Activated T-cell treated with anti-CD3 and anti-CD28 coated beads for 48 hours (primary cell): ENCODE measurements at places on chromosomes 7 and 10.
A peak's percentile ranks its signal among the peaks of the same experiment; 100 is the strongest.

DNA sequence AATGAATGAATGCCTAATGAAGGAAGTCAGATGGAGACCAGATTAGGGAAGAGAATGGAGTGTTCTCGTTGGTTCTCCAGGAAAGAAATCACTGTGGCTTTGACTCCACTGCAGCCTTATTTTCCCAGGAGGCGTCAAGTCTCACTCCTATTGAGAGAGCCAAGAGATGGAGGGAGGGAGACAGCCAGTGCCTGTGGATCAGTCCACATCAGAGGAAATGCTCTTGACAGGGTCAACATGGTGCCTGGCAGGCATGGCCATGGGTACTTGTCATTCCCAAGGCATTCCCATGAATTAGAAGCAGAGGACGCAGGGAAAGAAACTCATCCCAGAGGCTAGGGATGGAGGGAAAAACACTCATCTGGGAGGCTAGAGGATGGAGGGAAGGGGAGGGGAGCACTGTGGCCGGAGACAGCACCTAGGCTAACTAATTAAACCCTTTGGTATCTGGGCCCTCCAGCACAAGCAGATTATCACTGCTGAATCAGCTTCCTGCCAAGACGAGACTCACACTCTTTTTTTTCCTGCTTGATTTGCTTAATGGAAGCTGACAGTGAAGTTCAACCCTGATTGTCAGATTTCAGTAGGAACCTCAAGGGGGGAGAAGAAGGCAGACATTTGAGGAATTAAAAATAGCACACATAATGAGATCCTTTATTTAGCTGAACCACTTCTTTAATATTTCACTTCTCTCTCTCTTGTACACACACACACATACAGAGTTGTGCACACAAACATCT, 1233.2 kb upstream of the AUTS2 start:
- DNase-seq: no peak

GRCh38 chr10:86872757-86873156, 84.7 kb downstream of the MMRN2 start:
- DNase-seq: no peak

- DNase-seq: no peak
Observed at GRCh38 chr10:132921818-132922807, 20.3 kb downstream of the CFAP46 start.

GRCh38 chr7:45215601-45216062, 58.0 kb downstream of the RAMP3 start:
- DNase-seq: no peak

GRCh38 chr7:68564306-68565135, 1033.8 kb upstream of the AUTS2 start:
- no peak for DNase-seq

- DNase-seq: no peak
Observed at GRCh38 chr10:31262672-31263071, 56.3 kb upstream of the ZEB1 start.

DNA sequence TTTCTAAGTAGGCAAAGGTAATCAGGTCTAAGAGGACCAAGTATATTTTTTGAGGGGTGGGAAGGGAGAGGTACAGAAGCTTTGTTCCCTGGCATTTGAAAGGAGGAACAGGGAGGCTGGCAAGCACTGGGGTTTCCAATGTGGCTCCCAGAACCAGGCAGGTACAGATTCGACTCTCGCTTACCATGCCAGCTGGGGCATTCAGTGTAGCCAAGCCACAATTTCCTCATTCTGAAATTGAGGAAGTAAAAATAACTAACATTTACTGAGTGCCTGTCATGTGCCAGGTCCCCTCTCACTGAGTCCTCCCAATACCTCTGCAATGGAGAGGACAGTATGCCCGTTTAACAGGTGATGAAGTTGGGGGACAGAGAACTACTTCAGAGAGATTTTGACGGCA, 45.9 kb upstream of the BET1 start:
- no peak for DNase-seq

DNA sequence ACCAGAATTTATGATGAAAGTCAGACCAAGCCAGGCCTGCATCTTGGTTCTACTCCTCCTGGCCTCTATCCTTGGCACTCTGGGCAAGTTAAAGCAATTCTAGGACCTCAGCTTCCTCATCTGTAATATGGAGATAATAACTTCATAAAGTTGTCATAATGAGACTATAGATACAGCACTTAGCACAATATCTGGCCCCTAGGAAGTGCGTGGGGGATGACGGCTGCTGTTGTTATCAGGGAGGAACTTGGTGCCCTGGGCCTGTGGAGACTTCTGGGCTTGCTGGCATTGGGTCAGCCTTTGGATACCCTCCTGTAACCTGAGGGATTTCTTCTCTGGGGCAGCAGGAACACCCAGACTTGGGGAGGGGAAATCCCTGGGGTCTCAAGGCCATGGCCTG, 27.6 kb downstream of the PFKFB3 start:
- DNase-seq: no peak

DNA sequence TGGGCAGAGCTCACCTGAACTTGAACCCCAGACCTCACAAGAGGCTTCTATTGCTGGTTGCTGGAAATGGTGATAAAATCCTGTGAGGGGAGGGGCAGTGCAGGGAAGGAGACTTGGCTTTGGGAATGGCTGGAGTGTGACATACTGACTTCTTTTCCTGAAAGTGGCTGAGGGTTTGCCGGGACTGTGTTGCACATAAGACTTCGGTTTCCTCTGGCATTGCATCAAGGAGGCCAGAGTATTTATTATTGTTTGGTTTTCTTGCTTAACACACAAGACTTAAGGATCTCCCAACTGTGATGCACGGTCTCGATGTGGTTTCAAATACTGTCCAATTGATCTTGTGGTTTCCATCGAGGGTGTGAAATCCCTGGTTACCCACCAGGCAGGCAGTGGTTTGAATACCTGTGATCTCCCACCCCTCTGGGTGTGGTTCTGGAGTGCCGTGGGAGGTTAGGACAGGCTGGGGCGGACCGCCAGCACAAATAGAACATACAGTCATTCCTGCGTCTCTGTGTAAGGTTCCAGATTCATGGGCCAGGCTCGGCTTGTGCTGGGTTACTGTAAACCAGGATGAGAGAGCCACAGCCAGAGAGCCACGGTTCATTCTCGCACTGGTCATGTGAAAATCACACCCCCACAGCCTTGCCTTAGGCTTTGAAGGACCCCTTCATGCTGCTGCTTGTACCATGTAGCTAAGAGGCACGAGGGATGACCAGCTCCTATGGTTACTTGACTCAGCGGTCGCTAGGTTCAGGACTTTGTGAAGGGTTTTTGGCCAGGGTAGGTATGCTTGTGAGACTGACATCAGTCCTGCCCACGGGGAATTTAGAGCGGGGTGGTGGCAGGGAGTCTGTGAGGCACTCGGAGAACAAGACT, 39.2 kb downstream of the WBP1L start:
- no peak for DNase-seq

DNA sequence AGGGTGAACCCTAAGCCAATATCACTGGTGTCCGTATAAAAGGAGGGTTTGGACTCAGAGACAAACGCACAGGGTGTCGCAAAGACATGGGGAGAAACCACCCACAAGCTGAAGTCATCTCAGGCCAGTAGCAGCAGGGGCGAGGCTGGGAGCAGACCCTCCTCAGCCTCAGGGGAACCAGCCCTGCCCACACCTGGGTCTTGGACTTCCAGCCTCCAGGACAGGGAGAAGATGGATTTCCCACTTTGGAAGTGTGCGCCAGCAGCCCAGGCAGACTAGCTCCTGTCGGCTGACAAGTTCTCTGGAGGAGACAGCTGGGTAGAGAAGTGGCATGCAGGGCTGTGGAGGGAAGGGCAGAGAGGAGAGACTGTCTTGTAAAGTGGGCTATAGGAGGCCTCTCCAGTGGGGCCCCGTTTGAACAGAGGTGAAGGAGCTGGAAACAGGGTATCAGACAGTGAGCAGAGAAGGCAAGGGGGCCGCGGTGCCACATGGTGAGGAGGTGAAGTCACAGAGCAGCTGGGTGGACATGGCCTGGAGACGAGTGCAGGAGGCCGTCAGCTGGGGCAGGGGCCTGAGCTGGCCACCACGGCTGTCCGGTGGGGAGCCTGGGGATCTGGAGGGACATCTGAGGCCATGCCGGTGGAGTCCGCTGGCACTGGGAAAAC, 475.6 kb downstream of the PTPRN2 start:
- DNase-seq: no peak

- no peak for DNase-seq
Observed at GRCh38 chr10:132266594-132267161, 41.1 kb downstream of the STK32C start.

GRCh38 chr10:99920486-99920885, 89.3 kb downstream of the DNMBP start:
- DNase-seq: no peak

GRCh38 chr7:38372290-38372689, 98.9 kb upstream of the TARP start:
- no peak for DNase-seq

DNA sequence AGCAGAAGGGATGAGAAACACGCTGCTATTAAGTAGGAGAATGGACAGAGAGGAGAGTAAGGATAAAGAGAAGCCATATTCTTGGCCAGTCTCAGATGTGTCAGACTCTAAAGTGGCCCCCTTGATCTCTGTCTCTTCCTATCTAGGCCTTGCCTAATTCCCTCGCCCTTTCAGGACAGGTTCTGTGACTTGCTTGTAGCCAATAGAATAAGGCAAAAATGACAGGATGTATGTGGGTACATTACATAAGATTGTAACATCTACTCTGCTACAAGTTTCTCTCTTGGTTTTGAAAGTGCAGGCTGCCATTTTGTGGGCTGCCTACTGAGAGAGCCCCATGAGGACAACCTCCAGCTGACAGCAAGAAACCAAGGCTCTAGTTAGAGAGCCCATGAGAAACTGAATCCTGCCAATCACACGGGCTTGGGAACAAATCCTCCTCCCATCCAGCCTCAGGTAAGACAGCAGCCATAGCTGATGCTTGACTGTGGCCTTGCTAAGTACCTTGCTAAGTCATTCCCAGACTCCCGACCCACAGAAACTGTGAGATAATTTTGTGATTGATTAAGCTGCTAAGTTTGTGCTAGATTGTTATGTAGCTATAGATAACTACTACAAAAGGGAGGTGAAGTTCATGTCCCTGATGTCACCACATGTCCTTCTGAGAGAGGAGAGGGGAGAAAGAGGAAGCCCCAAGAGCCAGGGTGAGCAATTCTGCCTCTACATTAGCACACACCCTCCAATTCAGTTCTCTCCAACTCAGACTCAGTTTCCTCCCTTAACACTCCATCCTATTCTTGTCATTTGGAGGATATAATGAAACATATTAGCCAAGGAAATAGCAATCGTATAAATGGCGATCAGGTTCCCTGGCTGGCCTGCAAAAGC, 185.5 kb downstream of the SGMS1 start:
- no peak for DNase-seq

GRCh38 chr10:104076743-104077160, 8.9 kb downstream of the COL17A1 start:
- no peak for DNase-seq

DNA sequence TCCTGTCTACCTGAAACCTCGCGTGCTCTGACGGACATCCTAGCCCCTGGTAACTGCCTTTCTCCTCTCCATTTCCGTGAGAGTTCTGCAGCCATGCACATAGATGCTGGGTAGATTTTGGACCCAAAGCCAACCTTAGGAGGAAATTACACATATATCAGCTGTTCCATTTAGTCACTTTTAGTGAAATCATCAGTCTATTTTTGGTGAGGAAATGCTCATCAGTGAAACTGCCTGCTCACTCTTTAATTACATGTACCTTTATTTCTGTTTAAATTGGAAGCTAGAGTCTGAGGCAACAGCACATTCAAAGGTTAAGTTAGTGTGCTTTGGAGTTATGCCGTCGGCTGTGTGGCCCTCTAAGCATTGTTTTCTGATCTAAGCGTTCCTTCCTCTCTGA, 231.3 kb downstream of the WDR37 start:
- DNase-seq: no peak

GRCh38 chr7:138460649-138461607, 869 bp downstream of the TRIM24 start:
- DNase-seq: peak; percentile 60

GRCh38 chr7:139771001-139771956, 6.5 kb downstream of the HIPK2 start:
- DNase-seq: no peak

- DNase-seq: no peak
Observed at GRCh38 chr7:116138202-116138801, 72.0 kb upstream of the TES start.

- no peak for DNase-seq
Observed at GRCh38 chr10:101749047-101750016, 26.6 kb downstream of the FGF8 start.

DNA sequence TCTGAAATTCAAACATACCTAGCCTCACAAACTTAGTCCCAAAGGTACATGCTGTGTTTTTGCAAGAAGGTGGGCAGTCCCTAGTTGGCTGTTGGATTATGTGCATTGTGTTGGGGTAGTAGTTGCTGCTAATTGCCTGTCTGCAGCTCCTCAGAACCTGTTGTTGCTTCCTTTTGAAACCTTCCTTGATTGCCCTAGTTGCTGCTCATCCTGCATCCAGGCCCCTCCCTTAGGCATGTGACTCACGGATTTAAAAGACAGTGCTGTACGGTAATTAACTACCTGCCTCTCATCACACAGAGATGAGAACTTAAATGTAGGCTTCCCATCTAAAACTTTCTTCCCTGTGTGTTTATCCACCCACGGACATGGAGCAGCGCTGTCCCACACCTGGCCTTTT, 67.7 kb downstream of the BMPR1A start:
- no peak for DNase-seq

DNA sequence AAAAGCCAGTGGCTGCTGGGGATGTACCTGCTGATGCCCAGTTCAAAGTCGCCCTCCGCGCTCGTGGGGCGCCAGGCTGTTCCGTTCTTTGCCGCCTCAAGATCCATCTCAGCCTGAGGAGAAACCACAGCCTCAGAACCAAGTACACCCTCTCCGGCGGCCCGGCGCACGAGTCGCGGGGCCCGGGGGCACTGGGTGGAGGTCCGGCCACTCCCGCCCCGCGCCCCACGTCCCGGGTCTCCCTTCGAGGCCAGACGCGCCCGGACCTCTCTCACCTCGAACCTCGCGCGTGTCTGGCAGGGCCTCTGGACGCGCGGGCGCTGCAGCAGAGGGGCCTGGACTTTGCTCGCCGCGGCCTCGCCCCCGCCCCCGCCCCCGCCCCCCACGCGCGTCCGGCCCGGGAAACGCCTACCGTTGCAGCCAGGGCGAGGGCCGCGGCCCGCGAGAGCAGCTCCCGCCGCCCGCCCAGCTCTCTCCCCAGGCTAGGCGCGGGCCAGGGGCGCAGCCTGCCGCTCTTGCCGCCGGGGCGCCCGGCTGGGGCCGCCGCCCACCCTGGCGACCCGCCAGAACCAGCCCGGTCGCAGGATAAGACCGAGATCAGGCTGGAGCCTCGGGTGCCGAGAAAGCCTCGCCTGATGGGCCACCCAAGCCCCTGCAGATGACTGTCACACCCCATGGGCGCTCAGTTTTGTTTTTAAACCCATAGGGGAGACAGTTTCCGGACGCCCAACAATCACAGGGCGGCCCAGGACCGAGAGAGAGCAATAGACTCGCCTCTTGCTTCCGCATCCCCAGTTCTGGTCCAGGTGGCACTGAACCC, at the start of gene ABCB4:
Gene ABCB4, minus strand, starts transcription at position 322 of the 820 bp plus-strand sequence. Its CDS starts 215 bp downstream, at position 107.
- no peak for DNase-seq

- DNase-seq: no peak
Observed at GRCh38 chr7:107017965-107018719, 26.4 kb upstream of the PRKAR2B start.
